ENCODE measurements at places on chromosomes 2 and 18. TPM values are rescaled to one million over a fixed set of nuclear protein-coding genes. Genes with fewer than 3 reads are reported as not detected.

Gene KLHL14
- total RNA-seq, result not detected

Gene SPEG
- not detected for total RNA-seq

DNA sequence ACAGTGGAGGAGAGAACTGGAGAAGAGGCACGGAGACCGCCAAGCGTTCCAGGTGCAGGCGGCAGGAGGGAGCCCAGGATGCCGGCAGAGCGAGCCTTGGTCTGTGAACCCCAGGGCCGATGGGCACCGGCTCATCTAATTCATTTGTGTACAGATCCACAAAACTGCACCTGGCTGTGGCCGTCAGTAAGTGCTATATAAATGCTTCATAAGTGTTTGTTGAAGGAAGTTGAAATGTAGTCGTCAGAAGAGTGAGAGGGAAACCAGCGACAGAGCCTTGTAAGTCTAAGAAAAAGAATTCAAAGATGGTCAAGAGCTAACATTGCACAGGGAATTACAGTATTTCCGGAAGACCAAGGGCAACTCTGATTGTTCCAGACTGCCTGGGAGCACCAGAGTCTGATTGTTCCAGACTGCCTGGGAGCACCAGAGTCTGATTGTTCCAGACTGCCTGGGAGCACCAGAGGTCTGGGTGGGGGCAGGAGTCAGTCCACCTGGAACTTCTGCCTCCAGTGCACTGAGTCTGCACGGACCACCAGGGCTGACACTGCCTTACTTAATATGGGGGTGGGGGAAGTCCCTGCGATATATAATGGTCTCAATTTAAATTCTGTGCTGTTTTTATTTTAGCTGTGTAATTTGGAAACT lies 112.3 kb downstream of the BCL2 start:
- no peak for DNase-seq

DNA sequence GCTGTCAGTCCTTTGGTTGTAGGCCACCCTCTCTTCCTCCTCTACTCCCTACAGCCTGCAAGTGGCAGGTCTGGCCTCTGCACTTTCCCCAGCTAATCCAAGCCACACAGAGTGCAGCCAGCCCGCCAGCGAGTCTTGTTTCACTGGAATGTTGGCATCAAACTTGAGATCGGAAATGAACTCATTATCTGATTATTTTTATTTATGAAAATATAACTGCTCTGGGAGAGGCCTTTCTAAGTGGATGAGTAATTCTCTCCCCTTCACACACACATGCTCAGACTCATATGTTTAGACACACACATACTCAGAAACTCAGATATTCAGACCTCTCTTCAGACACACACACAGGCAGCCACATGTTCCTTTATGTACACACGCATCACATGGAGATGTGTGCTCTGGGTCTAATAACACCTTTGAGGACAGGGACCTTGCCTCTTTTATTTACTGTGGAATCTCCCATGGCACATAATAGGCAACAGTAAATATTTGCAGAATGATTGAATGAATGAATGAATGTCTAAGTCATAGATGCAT lies 151.3 kb downstream of the ZFP36L2 start:
- no peak for DNase-seq

DNA sequence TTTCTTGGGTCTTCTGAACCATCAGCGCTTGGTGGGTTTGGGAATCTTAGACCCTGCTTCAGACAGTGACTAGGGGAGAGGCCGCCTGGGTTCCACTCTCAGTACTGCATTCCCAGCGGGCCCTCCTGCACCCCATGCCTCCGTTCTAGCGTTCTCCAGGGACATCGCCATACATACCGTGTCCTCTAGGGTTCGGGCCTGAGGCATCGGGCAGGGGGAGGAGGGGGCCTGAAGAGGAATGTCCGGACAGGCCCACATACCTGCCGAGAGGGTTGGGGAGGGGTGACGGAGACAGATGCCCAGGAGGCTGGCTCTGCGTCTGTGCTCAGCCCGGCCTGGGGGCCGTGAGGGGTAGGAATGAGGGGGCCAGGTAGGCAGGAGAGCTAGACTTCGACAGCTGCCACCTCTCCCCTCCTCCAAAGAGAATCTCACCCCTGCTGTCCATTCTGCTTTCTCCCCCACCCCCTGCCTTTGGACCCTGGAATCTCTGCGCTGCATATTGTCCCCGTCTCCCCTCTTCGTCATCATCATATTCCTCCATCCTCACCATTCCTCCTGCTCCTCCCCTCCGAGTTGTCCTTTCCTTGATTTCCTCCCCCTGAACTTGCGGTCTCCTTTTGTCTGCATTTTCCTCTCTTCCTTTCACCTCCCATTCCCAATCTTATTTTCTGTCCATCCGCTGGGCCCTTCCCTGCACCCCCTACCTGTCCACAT lies 7.8 kb upstream of the WNT10A start:
- no peak for DNase-seq

GRCh38 chr2:112074506-112074905 lies 19.4 kb downstream of the TMEM87B start:
- no peak for DNase-seq

DNA sequence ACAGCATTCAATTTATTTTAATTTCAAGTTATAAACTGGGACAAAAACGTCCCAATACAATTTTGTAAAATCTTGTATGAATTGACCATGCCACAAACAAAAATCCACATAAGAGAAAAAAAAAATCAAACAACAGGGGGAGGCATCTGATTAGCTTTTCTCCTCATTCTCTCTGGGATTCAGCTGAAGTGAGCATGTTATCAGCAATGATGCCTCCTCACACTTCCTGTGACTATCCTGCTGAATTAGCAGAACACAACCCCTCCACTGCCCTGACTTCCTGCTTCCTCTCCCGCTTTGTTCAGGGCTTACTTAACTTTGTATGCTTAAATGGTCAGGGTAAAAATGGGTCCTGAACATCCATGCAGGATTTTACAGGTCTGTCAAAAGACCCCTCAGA lies 132.2 kb upstream of the ITGB6 start:
- DNase-seq, result no peak

All from activated T-helper 2 cell treated with anti-CD3 and anti-CD28 coated beads, Interferon-gamma antibody, Interleukin-2, Interleukin-4, amounts not matched to agents 10 μg/mL and 5 μg/mL and 100 μg/mL, durations not matched to agents 14 hours and 24 hours and 36 hours (primary cell).